CD4-positive, alpha-beta T cell treated with Interleukin-15 for 1 hour (primary cell): ENCODE measurements at places on chromosomes 6 and 20.

GRCh38 chr6:70166088-70166958, 136.6 kb downstream of the COL9A1 start:
- DNase-seq: peak; percentile 17

- DNase-seq: no peak
These were observed 111.3 kb downstream of the TSHZ2 start for GRCh38 chr20:53083411-53083810.

DNA sequence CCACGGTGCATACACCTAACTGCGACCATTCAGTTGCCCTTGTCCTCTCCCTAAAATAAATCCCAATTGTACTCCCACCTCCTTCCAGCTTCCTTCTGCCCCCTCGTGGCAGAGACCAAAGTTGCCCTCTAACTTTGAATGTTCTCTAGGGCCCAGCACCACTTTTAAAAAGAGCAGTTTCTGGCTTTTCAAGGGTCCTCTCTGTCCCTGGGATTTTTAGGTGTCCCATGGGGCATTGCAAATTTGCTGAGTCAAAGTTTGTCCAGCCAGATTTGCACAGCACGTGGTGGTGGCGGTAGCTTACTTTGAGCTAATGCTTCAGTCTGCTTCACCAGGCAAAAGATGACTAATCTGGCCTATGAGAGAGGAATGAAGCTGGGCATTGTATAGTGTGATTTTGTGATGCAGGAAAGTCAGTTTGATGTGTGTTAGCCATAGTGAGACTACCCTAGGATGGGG, 100.2 kb downstream of the PERP start:
- no peak for DNase-seq

- no peak for DNase-seq
These were observed 474.2 kb downstream of the KIF16B start for GRCh38 chr20:16098890-16099639.

GRCh38 chr20:46701986-46702385, 7.5 kb upstream of the SLC2A10 start:
- DNase-seq: no peak

DNA sequence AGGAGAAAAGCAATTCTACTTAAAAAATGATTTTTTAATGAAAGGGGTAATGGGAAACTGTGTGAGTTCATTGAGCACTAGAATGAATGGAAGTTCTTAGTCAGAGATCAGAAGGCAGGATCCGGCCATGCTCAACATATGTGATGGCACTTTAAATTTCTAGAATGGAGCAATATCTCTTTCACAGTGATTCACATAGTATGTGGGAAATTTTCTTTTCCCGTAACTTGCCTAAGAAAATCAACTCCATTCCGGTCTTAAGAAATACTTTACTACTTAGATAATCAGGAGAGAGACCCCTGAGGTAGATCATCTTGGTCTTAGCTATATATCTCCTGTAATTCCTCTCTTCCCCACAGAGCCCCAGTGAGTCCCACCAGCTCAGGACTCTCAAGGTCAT, 131.8 kb downstream of the SCML4 start:
- no peak for DNase-seq

- no peak for DNase-seq
These were observed 83.7 kb downstream of the TMEM242 start for GRCh38 chr6:157239671-157240058.

DNA sequence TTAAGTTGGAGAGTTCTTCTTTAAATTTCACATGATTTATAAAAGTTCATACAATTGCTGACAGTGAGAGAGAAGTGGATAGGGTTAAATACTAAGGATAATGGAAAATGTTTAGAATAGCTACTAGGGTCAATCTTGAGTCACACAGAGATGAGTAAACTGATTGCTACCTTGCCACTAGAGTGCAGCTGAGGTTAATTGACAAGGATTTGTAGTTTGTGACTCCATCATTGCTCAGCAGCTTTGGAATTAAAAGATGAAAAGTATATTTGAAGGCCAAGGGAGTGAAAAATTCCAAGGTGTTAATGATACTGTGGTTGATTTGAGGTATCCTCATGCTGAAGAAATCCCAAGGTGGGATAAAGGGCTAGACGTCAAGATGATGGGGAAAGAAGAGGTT, 524.0 kb downstream of the UTRN start:
- DNase-seq: no peak

DNA sequence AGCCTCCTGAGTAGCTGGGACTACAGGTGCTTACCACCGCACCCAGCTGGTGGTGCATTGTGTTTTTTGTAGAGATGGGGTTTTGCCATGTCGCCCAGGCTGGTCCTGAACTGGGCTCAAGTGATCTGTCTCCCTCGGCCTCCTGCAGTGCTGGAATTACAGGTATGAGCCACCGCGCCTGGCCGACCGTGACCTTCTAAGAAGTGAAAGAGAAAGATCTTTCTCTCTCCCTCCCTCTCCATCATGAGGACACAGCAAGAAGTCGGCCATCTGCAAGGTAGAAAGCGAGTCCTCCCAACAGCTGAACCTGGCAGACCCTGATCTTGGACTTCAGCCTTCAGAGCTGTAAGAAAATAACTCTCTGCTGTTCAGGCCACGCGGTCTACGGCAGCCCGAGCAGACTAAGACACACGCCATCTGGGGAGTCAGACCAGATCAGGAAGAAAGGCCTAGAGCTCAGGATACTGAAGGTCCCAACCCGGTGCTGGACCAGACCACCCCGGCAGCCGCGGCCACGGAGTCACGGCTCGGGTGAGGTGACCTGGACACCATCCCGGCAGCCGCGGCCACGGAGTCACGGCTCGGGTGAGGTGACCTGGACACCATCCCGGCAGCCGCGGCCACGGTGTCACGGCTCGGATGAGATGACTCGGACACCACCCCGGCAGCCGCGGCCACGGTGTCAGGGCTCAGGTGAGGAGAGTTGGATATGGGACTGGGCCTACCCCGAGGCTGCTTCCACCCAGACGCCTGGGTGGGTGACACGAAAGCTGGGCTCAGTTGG, 9.6 kb downstream of the GMEB2 start:
- DNase-seq: no peak

- DNase-seq: no peak
These were observed 40.3 kb downstream of the NKAIN2 start for GRCh38 chr6:123844011-123844410.

DNA sequence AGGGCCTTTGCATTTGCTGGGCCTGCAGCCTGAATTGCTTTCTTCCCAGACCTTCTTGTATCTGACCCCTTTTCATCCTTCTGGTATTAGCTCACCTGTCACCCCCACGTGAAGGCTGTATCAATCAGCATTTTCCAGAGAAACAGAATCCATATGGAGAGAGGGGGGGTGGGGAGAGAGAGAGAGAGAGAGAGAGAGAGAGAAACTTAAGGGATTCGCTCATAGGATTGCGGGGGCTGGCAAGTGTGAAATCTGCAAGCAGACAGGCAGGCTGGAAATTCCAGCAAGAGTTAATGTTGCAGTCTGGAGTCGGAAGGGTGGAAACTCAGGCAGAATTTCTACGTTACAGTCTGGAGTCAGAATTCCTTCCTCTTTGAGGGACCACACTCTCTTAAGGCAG, 410.7 kb upstream of the SULF2 start:
- no peak for DNase-seq

GRCh38 chr6:111030008-111031007, 48.5 kb downstream of the RPF2 start:
- DNase-seq: no peak

DNA sequence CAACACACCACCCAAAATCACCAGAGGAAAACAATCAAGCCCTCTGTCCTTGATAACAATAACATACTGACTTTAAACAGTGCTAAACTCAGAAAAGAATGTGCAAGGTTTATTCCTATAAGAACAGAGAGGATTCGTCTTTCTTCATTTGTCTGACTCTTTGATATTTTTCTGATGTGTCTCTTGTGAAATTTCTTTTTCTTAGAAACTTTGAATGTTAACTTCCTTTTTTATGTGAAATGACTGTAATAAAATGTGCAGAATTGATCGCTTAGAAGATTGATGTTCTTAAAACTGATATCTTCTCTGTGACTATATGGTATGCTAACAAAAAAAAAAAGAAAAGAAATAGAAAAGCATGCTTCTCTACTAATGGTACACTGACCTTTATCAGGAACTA, 947.4 kb upstream of the CITED2 start:
- no peak for DNase-seq

DNA sequence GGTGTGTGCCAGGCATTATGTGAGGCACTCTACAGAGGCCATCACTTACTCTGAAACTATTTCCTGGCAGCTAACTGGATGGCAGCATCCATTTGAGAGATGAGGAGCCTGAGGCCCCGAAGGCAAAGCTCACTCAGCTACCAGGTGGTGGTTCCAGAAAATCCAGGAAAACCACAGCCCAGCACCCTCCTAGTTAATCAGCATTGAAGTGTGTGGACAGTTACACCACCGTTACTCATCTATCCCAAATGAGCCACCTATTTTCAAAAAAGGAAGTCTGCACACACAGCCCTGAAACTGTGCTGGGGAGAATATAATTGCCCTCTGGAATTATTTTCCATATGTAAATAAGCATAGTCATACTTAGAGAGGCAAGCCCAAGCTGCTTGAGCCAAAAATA, 67.4 kb downstream of the CNBD2 start:
- DNase-seq: no peak

- no peak for DNase-seq
These were observed 182.7 kb upstream of the AKAP12 start for GRCh38 chr6:151057061-151057460.

DNA sequence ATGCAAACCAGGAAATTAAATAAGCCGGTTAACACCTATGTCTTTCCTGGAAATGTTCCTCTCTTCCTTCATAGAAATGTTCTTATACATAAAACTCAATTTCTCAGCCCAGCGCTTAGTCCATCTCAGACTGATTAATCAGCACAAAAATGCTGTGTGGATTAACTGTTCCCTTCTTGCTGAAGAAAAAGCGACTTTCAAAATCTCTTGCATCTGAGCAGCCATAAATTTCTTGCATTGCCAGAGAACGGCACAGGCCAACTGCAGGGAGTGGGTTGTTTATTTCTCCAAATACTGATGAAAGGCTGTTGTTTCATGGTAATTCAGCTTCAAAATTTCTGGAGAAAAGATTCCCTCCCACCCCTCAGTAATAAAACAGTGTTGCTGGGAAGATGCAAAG, 517.6 kb downstream of the BTBD3 start:
- no peak for DNase-seq

- no peak for DNase-seq
These were observed 32.2 kb downstream of the ARHGAP18 start for GRCh38 chr6:129677620-129678325.
